ENCODE measurements at places on chromosomes 13 and 19.
A peak's percentile ranks its signal among the peaks of the same experiment; 100 is the strongest.

GRCh38 chr13:113668491-113668971, 1.5 kb downstream of the GRK1 start:
- DNase-seq, result no peak

- no peak for DNase-seq
Measured at GRCh38 chr13:97248243-97248642, 26.1 kb downstream of the MBNL2 start.

GRCh38 chr19:31329819-31330218, 19.4 kb downstream of the TSHZ3 start:
- DNase-seq, result no peak

DNA sequence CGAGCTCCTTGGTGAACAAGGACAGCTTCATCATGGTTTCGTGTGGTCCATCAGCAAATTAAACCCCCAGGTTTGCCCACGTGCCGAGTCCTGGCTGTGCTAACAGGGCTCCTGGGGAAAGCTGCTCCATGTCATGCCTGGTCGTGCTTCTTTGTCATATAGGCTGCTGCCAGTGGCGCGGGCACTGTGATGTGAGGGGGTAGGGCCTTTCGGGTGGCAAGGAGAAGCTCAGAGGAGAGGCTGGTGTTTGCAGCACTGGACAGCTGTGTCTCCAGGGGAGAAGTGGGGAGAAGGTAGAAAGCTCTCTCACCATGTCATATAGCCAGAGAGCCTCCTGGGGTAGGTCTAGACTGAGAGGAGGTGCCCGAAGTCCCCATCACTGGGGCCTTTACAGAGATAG, 13.3 kb downstream of the VSTM2B start:
- DNase-seq, result no peak

GRCh38 chr19:29517946-29518345, 7.8 kb upstream of the VSTM2B start:
- DNase-seq, result no peak

DNA sequence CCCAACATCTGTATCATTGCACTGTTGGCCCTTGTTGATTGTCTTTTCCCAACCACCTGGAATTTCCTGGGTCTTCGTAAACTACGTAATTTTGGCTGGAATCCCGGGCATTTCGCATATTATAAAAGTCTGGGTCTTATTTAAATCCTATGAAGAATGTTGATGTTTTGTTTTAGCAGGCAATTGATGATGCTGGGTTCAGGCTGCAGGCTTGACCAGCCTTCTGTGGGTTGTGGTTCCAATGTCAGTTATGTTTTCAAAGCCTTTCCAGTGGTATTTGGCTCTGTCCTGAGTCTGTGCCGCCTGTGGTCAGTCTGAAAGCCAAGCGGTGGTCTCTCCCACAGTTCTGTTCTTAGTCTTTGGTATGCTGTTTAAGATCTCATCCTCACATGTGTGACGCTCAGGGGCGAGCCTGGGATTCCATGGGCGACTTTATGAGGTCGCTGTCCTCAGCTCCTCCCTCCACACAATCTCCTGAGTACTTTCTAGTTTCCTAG, 12.4 kb downstream of the SLC35E1 start:
- no peak for DNase-seq

GRCh38 chr19:49432141-49433073, 7.2 kb downstream of the GFY start:
- DNase-seq, result no peak

- no peak for DNase-seq
Measured at GRCh38 chr13:99743094-99743493, 228.5 kb downstream of the ZIC5 start.

GRCh38 chr13:34721631-34722595, 220.2 kb upstream of the NBEA start:
- DNase-seq, result no peak

DNA sequence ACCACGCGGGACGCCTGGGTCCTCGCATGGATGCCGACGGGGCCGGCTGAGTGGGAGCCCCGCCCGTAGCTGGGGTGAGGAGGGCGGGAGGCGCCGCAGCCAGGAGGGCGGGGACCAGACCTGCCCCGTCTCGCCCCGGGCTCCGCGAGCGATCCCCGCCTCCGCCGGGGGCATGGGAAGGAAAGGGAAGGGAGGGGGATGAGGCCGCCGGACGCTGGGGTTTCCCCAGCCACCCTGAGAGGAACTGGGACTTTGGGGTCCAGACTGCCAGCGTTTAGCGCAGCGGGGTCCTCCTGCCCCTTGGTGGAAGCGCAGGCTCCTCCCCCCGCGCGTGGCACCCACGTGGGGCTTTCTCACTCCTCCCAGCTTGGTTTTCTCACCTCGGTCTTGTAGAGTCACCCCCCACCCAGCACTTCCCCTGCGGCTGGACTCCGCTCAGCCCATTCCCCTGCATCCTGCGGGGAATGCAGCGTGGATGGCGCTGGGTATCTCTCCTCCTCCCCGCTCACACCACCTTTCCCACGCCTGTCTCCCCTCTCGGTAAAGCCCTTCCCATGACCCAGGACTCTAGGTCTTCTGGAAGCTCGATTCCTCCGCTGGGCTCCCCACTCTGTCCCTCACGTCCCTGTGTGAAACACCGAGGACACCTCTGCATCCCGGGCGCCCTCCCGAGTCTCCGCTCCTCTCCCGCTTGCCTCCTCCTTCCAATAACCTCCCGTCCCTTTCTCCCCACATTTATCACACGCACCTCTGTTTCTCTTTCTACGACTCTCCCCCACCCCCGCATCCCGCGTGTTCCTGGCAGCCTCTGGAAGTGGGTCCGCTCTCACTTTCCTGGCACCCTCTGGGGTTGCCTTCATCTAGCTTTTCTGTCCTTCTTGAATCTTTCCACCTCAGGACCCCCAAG, 2.1 kb downstream of the TGFB1 start:
- peak; percentile 82 for DNase-seq

GRCh38 chr13:27044837-27045570, 126.6 kb downstream of the USP12 start:
- DNase-seq, result peak; percentile 21

- DNase-seq, result no peak
Measured at GRCh38 chr19:19224150-19224851, 12.5 kb downstream of the NCAN start.

DNA sequence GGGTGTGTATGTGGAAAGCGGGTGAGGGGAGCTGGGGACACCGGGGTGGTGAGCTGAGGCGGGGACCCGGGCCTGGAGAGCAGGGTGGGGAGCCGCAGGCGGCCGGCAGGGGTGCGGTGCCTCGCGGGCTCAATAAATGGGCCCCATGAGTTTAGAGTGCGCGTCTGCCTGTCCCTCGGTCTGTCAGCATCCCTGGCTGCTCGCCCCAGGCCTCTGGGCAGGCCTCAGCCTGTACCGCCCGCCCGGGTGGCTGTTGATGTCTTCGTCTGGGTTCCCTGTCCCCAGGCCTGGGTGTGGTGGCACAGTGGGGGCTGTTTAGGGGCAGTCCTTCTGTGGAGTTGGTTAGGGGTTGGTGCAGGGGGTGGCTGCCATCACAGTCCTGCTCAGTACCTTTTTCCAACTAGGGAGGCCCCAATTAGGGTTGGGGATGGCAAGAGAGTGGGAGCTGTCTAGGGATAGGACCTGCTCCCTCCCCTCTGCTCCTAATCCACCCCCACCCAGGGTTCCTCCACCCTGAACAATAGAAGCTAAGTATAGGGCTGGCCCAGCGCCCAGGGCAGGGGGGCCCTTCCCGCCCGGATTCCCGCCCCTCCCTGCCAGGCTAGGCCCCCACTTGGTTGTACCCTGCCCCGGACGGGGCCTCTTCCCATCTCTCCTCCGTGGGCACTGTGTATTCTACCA, 12.2 kb downstream of the CIC start:
- no peak for DNase-seq

DNA sequence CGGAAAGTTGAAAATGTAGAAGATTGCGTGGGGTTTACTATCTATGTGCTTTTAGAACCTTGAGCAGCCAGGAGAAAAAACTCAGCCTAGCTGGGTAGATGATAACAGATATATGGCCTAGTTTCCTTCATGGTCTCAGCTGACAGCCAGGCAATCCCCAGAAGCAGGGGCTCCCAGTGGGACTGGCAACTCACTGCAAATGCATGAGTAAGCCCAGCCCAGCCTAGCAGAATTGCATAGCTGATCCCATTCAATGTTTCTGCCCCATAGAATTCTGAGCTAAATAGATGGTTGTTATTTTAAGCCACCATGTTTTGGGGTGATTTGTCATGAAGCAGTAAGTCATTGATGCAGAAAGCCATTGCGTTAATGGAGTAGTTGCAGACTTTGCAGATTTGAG, 108.5 kb downstream of the ERCC5 start:
- no peak for DNase-seq

GRCh38 chr13:78409172-78409571, 194.2 kb downstream of the POU4F1 start:
- DNase-seq, result no peak

DNA sequence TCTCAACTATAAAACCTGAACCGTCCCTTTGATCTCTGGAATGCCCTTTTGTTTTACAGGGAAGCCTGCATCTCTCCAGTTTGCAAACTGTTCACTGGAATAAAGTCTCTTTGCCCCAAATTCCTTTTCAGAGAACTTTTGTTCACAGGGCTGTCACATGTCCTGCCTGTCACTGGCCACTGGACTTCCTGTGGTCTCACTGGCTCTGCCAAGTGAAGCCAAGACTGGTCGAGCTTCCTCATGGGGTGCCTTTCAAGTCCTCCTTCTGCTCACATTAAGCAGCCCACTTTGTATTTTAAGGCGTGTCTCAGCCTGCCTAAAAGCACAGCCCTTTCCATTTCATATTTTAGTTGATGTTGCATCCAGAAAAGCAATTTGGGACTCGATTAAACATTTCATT, 215.7 kb downstream of the KATNAL1 start:
- no peak for DNase-seq

DNA sequence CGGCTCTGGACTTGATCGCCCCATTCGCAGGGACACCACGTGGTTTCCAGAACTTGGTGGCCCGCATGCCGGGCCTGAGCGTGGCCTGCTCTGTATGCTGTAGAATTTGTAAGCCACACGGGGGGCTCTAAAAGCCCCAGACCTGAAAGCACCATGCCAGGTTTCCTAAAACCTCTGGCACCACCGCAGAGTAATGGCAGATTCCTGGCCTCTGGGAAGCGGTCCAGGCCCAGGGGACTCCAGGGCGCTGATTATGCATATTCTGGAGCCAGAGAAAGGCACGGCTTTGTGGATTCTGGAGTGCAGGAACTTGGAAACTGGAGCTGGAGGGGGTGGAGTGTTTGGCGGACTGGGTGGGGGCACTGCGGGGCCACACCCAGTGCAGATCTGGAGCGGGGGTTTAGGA, 3.7 kb downstream of the FTL start:
- no peak for DNase-seq

GRCh38 chr13:35157143-35157755, 215.2 kb downstream of the NBEA start:
- DNase-seq, result peak; percentile 15

DNA sequence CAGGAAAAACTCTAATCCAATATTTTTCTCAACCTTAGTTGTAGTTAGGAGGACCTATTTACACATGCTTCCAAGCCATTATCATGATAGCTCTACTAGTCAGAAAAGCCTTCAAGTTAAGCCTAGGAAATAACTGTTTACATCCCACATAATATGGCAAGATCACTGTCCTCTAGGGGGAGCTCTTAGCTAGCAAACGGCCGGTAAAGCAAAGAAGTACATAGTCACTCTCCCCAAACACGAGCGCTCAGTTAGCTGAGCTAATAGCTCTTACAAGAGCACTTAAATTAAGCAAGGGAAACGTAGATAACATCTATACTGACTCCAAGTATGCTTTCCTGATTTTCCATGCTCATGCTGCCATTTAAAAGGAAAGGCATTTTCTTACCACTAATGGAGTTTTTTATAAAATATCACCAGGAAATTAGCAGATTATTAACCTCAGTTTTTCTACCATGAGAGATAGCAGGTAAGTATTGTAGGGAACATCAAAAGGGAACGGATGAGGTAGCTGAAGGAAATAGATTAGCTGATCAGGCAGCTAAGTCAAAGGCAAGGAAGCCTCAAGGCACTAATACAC, 100.6 kb upstream of the PABPC3 start:
- peak; percentile 43 for DNase-seq

DNA sequence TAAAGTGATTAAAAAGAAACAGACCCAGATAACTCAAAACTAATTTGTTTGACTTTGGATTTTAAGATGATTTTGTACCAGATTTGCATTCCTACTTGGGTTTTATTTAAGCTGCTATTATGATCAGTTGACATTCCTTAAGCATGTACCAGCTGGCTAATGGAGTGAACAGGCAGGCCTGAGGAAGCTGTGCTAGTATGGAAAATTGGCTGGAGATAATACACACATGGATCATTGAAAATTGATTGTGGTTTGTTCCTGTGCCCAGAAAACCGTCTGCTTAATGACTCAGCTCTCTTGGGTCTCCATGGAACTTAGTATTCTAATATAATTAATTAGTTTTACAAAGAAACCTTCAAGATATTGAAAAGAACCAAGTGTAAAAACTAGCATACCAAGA, 22.6 kb downstream of the POLR1D start:
- DNase-seq, result no peak

GRCh38 chr19:30063650-30064347, 121.8 kb downstream of the URI1 start:
- no peak for DNase-seq

- no peak for DNase-seq
Measured at GRCh38 chr13:99892196-99892613, 79.4 kb downstream of the ZIC5 start.

- DNase-seq, result no peak
Measured at GRCh38 chr19:47694466-47695273, 18.6 kb upstream of the EHD2 start.

GRCh38 chr13:26037302-26037701, 14.5 kb downstream of the SHISA2 start:
- no peak for DNase-seq

DNA sequence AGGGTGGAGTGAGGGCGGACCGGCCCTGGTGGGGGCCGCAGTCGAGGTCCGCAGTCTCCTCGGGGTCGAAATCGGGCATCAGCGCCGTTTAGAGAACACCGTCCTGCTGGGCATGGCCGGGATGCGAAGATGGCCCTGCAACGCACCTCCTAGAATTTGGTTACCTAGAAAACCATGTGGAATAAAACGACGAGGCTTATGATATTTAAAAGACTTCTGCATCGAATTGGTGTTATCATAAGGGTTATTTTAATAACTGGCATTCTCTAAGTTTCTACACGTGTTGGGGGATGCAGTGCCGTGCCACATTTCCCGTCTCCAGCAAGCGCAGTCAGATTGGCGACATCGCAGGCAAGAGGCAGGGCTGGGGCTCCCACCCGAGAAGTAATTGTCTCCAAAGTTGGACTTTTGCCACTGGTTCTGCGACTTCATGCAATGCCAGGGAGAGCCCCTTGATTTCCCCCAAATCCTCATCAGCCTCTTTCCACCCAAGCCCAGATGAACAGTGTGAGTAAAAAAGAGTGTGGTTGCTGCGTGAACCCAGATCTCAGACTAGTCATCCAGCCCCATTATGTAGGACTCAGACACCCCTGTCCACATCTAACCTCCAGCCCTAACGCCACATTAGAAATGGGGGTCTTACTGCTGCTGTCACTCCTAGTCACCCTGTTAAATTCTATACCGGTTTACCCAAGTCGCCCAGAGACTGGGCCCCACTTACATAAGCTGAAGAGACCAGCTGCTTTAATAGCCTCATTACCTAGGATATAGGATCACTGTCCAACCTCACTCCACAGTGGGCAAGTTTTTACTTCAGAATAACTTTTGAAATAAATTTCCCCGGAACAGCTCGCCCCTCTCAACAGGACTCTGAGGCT, 571 bp upstream of the DHRS12 start:
- no peak for DNase-seq
